ENCODE measurements at places on chromosomes 4 and X.

GRCh38 chr4:153018031-153018430 is 81.9 kb downstream of the FHDC1 start:
- DNase-seq: no peak

DNA sequence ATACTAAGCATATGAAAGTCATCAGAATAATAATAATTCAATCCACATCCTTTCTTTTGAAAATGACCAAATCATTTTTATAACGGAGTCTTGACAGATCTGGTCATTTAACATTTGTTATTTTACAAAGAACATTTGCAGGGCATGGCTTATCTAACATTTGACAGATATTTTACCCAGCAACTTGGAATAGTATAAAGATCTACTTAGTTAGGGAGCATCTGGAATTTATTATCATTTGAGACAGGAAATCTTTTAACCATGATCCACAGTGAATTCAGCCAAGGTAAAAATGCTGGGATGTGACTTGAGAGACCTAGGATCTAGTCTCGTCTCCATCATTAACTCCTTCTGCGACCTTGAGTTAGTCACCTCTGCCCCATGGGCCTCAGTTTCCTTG is 22.4 kb downstream of the STARD8 start:
- no peak for DNase-seq

DNA sequence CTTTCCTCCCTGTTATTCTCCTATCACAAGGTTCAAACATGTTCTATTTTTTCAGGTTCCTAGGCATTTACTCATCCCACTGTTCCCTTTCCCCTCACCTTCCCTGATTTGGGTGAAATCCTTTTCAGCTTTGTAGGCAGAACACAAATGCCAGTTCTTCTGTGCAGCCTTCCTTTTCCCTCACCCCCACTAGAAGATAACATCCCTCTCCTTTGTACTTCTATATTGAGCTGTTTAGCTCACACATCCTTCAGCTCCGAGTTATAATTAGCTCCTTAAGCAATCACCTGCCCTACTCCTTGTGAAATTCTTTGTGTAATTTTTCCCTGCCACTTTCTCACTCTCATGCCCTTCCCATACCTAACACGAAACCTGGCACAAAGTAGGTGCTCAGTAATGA is 240.9 kb downstream of the AR start:
- DNase-seq: no peak

GRCh38 chrX:99761731-99762130 is 648.3 kb downstream of the PCDH19 start:
- no peak for DNase-seq
